Activated T-cell treated with anti-CD3 and anti-CD28 coated beads, Interleukin-2, amount 50 U/mL, for 72 hours (primary cell): ENCODE measurements at places on chromosomes 16 and 17.

- H3K4me3 ChIP-seq: no peak overlapping the region
- H3K27me3 ChIP-seq: peaks cover 6% of the 10 kb centered on the region
- peaks cover 3% of the 10 kb centered on the region for H3K36me3 ChIP-seq
- H3K4me1 ChIP-seq: no peaks in the 10 kb centered on the region
- no peak for DNase-seq
- H3K27ac ChIP-seq: no peak overlapping the region
Measured at GRCh38 chr16:50489182-50489581, 59.0 kb upstream of the NKD1 start.

DNA sequence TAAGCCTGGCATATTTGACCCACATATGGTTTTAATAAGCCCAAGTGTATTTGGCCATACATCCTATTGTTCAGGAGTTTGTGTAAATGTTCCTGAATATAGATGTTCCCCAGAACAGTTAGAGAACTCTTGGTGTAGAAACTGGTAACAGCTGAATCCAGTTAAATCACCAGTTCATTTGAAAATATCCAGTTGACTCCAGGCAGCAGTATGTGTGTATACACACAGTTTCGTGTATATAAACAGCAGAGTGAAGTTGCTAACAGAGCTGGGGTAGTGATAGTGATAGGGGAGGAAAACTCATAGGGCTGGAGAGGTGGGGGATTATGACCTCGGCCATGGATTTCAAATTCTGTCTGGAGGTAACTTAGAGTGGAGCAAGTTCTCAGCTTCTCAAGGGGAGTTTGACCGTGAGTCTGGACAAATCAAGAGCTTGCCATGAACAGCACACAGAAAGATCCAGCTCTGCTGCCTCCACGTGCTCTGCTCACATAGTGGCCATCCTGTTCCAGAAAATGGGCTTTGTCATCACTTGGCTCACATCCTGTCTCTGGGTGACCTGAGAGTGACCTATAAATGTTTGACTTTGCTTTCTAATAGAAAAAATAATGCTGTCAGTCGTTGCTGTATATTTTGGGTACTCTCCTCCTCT, 30.6 kb upstream of the MMD start:
- no peak overlapping the region for H3K4me3 ChIP-seq
- H3K27me3 ChIP-seq: peaks cover 18% of the 10 kb centered on the region
- no peaks in the 10 kb centered on the region for H3K36me3 ChIP-seq
- H3K4me1 ChIP-seq: peaks cover 6% of the 10 kb centered on the region

DNA sequence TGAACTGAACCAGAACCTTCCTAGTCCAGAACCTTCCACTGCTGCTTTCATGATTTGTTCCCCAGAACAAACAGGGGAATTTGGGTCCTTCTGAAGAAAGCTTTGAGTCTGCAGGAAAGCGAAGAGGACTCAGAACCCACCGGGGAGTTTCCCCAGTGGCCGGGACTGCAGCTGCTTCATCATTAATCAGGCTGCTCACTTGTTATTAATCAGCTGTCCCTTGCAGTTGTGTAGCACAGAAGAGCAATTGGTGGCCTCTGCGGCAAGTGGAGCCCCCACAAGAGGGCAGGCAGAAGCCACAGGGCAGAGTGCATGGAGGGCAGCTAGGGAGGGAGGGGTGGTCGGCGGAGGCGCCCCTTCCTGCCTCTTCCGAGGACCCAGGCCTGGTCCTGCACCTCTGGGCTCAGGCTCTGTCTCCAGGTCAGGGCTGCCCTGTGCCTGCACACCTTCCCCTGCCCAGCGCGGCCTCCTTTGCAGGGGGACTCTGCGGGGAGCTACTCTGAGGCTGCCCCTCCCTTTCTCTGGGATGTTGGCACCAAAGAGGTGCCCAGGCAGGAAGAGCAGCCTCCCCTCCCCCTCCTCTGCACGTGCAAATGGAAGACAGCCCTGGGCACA, 6.9 kb downstream of the CCL17 start:
- H3K27ac ChIP-seq: no peak overlapping the region
- no peaks in the 10 kb centered on the region for H3K27me3 ChIP-seq
- no peak overlapping the region for H3K4me3 ChIP-seq
- DNase-seq: no peak
- no peaks in the 10 kb centered on the region for H3K4me1 ChIP-seq

DNA sequence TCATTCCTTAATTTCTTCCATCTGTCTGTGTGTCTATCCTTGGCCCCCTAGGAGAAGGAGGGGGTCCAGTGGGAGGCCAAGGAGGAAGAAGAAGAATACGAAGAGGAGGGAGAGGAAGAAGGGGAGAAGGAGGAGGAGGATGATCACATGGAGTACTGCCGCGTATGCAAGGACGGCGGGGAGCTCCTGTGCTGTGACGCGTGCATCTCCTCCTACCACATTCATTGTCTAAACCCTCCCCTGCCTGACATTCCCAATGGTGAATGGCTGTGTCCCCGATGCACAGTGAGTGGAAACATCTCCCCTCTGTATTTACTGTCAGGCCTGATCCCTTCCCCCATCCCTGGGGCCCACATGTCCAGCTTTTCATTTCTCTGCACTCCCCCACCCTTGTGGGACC, 6.3 kb downstream of the CHD3 start:
- H3K4me3 ChIP-seq: no peak overlapping the region
- H3K27me3 ChIP-seq: no peaks in the 10 kb centered on the region
- H3K36me3 ChIP-seq: peaks cover 45% of the 10 kb centered on the region
- peaks cover 20% of the 10 kb centered on the region for H3K4me1 ChIP-seq
- DNase-seq: no peak

GRCh38 chr17:62692721-62693431, 65.4 kb downstream of the MRC2 start:
- H3K27ac ChIP-seq: no peak overlapping the region
- DNase-seq: no peak
- H3K4me1 ChIP-seq: no peaks in the 10 kb centered on the region
- H3K27me3 ChIP-seq: peaks cover 8% of the 10 kb centered on the region
- H3K4me3 ChIP-seq: no peak overlapping the region

- no peak for DNase-seq
- H3K27ac ChIP-seq: no peak overlapping the region
- no peaks in the 10 kb centered on the region for H3K4me1 ChIP-seq
- no peaks in the 10 kb centered on the region for H3K27me3 ChIP-seq
- H3K36me3 ChIP-seq: no peaks in the 10 kb centered on the region
Measured at GRCh38 chr16:80006241-80007215, 406.0 kb upstream of the MAF start.

DNA sequence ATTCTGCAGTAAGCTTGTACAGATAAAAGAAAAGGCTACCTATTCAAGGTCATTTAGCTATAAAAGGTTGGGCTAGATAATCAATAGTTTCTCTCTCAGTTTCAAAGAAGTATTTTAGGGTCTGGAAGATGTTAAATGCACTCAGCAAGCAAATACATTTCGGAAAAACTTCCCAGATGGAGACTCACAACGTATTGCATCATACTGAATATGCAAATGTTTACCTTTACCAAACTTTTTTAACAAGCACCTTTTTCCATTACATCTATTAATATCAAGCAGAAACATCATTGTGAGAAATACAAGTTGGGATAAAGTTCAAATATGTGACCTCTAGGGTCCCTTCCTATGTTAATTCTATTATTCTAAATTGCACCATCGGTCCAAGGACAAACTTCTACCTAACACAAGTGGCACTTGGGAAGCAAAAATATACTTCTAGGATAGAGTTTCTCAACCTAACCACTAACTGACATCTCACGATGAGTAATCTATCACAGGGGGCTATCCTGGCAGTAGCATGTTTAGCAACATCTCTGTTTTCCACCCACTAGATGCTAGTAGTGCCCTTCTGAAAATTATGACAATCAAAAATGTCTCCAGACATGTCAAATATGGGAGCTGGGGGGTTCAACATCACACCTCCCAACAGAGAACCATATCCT, 14.5 kb downstream of the KANSL1 start:
- peak overlapping the region; percentile 30 for H3K27ac ChIP-seq
- H3K36me3 ChIP-seq: peaks cover 4% of the 10 kb centered on the region
- H3K4me3 ChIP-seq: peak overlapping the region; percentile 89
- DNase-seq: no peak
- H3K27me3 ChIP-seq: no peaks in the 10 kb centered on the region
- H3K4me1 ChIP-seq: peaks cover 94% of the 10 kb centered on the region

DNA sequence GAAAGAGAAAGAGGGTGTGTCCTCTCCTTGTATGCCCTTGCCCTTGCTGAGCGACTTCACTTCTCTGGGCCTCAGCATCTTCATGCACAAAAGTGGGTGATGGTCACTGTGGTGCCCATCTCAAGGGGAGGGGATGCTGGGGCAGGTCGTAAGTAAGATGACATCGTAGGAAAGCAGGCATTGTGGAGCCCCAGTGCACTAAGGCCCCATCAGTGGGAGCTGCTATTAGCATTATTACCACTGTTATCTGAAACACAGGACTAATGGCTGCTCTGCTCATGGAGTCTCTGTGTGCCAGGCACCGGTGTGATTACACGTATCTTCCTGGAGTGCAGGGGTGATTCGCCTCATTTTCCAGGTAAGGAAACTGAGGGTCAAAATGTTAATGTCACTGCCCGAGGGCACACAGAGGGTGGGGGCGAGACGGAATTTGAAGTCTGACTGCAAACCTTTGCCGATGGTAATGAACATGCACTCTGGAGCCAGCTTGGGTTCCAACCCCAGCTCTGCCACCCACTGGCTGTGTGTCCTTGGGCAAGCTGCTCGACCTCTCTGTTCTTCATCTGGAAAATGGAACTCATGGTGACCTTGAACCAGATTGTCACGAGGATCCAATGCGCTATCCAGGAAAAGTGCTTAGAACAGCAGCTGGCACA, 63.2 kb upstream of the GSE1 start:
- no peak overlapping the region for H3K27ac ChIP-seq
- DNase-seq: no peak
- no peak overlapping the region for H3K4me3 ChIP-seq

DNA sequence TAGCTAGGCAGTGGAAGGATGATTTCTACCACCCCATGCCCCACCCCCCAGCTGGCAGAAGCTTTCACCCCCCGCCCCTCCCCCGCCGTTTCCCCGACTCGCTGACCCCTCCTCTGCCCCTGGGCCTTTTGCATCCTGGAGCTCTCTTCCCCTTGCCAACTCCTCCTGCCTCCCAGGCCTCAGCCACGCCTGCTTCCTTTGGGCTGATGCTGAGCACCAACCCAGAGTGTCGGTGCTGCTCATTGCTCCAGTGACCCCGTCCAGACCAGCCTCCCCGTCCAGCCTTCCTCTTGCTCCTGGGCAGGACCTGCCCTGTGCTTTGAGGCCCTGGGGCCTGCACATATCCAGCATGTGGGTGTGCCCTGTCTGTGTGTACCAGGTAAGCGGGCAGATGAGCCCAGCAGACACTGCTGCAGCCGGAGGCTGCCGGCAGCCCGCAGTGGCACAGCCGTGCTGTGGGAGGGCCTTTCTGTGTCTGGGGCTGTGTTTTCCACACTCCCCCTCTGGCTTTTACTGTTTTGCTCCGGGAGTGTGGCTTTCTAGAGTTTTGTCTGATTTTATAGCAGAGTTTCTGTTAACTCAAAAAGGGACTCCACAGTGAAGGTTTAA, 72.9 kb downstream of the JPH3 start:
- no peaks in the 10 kb centered on the region for H3K4me1 ChIP-seq
- H3K27me3 ChIP-seq: no peaks in the 10 kb centered on the region
- H3K36me3 ChIP-seq: no peaks in the 10 kb centered on the region
- no peak overlapping the region for H3K4me3 ChIP-seq

DNA sequence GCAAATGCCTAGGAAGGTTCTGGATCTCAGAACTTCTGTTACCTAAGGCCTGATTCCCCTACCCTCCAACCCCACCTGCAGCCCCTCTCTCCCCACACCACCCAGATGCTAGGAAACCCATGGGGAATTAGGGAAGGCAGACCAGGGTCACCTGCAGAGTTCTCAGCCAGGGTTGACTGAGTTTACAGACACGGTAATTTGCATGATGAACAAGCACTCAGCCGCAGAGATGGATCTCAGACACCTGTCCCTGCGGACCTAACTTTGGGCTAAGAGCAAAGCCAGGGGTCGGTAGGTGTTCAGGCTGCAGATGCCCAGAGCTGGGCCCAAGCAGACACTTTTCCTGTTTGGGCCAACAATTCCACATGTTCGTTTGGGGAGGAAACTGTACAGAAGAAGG, 2.9 kb downstream of the ABI3 start:
- no peak for DNase-seq
- H3K4me3 ChIP-seq: peak overlapping the region; percentile 92
- peaks cover 93% of the 10 kb centered on the region for H3K4me1 ChIP-seq

DNA sequence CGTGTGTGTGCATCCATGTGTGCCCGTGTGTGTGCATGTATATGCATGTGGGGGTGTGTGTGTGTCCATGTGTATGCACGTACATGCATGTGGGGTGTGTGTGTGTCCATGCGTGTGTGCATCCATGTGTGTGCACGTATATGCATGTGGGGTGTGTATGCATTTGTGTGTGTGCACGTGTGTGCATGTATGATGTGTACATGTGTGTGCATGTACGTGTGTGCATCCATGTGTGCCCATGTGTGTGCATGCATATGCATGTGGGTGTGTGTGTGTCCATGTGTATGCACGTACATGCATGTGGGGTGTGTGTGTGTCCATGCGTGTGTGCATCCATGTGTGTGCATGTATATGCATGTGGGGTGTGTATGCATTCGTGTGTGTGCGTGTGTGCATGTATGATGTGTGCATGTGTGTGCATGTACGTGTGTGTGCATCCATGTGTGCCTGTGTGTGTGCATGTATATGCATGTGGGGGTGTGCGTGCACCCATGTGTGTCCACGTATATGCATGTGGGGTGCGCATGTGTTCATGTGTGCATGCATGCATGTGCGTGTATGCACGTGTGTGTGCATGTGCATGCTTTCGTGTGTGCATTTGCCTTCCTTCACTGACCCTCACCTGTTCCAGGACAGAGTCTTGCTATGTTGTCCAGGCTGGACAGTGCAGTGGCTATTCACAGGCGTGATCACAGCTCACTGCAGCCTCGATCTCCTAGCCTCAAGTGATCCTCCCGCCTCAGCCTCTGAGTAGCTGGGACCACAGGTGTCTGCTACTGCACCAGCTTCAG, 129.6 kb upstream of the TNRC6C start:
- DNase-seq: no peak
- peaks cover 23% of the 10 kb centered on the region for H3K4me1 ChIP-seq
- no peaks in the 10 kb centered on the region for H3K36me3 ChIP-seq
- peaks cover 8% of the 10 kb centered on the region for H3K27me3 ChIP-seq
- H3K27ac ChIP-seq: no peak overlapping the region

- no peak for DNase-seq
- H3K27me3 ChIP-seq: no peaks in the 10 kb centered on the region
- H3K36me3 ChIP-seq: no peaks in the 10 kb centered on the region
- H3K4me1 ChIP-seq: peaks cover 23% of the 10 kb centered on the region
- H3K4me3 ChIP-seq: no peak overlapping the region
Measured at GRCh38 chr17:66076546-66077190, 115.3 kb downstream of the CEP112 start.
